Esophagus muscularis mucosa (tissue), 4 donors: ENCODE measurements at places on chromosomes 1 and 21.
A peak's percentile ranks its signal among the peaks of the same experiment; 100 is the strongest.

- no peak for DNase-seq
Measured at GRCh38 chr1:155086856-155087535, 8.4 kb downstream of the EFNA3 start.

- no peak for DNase-seq
Measured at GRCh38 chr1:51669816-51670215, 52.9 kb downstream of the OSBPL9 start.

- DNase-seq: no peak
Measured at GRCh38 chr1:68085752-68086151, 35.3 kb upstream of the DIRAS3 start.

- DNase-seq: no peak
Measured at GRCh38 chr1:38138498-38139233, 92.1 kb upstream of the POU3F1 start.

DNA sequence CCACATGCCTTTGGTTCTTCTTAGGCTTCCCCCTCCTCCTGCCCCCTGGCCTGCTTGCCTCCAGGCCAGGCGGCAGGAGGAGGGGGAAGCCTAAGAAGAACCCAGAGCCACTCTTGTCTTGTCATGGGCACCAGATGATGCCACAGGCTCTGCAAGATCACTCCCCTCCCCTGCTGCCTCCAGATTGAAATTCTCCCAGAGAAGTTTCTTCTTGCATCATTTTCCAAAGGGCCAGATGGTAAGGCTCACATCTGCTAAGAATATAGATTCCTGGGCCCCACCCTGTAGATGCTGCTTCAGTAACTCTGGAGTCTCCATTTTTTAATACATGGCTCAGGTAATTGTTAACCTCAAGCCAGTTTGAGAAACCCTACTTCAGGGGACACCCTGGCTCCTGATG is 60.8 kb downstream of the FAM163A start:
- DNase-seq: no peak

DNA sequence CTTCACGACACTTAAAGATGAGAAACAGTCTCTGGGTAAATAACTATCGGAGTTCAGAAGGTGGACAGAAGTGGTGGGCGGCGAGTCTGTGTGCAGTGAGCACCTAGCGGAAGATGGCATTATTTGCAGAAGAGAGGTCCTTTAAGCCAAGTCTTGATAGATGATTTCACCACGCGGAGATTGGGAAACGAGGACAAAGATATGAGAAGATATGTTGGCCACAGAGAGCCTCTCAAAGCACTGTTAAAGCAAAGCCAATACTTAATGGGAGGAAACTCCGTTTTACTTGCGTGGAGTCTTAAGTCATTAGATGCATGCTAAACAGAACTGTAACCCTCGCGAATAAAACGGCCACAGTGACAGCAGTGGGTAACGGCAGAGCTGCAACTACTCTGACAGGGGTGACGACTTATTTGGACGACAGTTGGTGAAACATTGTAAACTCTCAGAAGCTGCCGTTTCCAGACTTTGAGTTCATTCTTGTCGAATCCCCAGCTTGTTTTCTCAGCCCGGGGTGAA is 577 bp upstream of the CEP350 start:
- DNase-seq: no peak

DNA sequence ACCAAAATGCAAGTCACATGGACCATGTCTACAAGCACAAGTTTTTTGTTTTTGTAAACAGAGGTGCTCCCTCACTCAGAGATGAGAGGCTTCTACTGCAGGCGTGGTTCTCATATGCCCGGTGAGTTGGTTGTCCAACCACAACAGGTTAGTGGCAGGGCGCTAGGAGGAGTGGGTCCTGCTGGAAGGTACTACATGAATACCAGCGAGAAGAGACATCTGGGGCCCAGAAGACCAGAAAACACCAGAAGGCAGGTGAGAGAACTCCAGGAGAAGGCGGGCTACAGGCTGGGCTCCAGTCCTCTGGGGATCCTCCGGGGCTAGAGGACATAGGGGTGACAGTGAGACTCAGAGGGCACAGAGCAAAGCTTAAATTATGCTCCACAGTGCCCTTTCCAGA is 366.5 kb downstream of the MATN1 start:
- DNase-seq: no peak

DNA sequence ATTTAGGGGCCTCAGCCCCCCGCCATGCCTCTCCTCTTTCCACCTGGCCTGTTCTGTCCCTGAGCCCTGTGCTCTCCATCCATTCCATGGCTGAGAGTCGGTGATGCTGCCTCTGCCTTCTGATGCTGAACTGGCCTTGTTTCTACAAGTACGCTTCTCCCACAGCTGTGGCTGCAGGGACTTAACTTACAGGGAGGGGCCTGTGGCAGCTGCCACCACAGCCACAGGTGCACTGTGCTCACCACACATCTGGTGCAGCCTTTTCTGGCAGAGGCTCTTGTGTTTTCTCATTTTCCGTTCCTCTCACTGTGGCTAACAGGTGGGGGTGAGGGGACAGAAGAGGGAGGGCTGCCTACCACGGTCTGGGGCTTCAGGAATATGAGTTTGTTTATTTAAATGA is 4.2 kb downstream of the FMO1 start:
- no peak for DNase-seq

DNA sequence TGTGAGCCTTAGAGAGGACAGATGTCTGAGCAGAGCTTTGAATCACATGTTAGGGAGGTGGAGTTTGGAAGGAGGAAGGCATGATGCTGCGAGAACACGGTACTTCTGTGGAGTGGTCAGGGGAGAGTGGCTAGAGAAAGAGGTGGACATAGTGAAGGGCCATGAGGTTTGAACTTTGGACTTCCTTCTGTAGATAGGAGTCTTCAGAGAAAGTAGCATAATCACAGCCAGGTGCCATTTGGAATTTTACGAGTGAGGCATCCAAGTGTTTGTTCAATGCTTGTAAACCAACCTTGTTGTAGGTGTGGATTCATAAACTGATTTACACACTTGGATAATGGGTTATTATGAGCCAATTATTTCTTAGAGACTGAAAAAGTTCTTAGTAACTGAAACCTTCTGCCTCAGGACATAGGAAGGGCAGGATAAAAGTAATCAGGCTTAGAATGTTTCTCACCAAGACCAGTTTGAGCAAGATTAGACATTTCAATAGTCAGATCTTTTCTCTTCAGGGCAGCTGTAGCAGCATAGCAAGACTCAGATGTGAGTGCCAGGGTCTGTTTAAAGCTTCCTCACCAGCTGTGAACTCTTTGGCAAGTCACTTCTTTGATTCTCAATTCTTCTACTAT is 83.5 kb upstream of the HMCN1 start:
- DNase-seq: no peak

- DNase-seq: no peak
Measured at GRCh38 chr1:46757956-46758528, 39.1 kb upstream of the EFCAB14 start.

- peak; percentile 80 for DNase-seq
Measured at GRCh38 chr1:94350350-94350924, 67.8 kb upstream of the ABCD3 start.

DNA sequence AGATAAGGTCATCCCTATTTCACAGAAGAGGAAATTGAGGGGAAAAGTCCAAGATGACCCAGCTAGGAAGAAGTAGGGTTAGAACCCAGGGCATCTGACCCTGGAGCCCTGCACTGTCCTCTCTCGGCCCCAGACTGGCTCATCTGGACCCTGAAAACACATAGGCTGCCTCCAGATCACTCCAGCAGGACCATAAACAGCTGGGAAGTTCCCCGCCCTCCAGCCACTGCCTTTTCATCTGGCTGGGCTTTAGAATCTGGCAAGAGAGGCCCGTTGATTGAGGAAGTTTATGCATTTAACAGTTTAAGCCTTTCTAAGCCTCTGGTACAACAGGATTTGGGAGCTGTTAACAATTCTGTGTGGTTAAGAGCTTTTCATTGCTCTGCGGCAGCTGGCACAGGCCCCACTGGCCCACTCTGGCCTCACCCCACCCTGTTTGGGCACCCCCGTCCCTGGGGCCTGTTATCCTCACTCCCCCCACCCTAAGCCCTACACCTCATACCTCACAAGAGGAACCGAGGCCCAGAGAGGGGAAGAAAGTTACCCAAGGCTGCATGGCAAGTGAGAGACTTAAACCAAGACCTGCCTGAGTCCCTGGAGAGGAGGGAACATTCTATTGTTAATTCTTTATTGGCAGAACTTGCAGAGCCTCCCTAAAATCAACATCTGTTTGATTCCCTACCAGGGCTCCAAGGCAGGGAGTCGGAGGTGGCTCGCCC is 84.2 kb downstream of the EPHB2 start:
- no peak for DNase-seq

DNA sequence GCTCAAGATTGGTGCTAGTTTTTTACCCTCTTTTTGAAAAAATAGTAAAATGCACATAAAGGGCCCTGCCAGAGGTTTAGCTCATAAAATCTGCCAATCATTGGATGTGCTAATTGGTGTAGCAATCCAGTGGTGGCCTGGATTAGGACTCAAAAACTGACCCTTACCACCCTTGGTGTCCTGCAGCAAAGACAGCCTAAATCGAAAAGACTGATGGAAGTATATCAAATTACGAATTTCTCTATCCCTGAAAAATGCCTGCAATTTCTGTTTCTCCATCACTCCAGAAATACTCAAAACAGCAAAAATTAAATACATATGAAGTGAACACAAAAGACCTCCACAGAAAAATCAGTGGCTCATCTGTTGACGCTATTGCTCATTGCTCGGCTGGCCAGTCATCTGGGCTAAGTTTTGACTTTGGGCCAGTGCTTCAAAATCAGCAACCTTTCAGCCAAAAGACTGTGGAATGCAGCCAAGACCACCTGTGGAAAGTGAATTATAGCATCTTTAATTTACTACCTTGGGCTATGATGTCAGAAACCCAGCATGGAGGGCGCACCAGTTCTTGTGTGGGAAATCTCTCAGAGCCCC is 30.0 kb downstream of the WLS start:
- no peak for DNase-seq

DNA sequence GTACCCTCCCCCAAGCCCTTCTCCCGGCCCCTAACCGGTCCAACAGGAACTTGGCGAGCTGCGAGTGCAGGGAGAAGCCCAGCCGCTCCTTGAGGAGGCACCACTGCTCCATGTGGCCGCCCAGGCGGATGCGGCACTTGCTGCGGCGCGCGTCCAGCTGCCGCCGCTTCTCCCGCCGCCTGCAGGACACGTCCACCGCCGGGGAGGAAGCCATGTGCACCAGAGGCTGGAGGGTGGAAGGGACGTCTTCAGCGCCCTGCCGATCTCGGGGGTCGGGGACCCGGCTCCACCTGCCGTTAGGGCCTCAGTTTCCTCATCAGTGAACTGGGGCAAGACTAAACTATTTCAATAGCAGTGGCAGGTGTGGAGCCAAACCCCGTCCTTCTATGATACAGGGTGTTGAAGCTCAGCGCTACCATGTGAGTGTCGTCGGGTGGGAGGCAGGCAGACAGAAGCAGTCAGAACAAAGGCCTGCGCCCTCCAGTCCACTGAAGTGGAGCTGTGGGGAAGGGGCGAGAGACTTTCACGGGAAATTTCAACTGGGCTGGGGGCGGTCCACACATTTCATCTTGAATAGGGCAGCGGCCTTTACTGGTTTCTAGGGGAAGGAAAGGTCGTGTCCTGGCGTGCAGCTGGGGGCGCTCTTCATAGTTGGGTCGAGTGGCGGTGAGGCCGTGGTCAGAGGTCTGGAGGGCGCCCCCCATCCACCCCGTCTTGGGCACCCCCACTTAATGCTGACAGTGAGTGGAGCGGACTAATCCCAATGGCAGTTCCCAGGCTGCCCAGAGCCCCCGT is 592 bp downstream of the ZNF692 start:
- no peak for DNase-seq

DNA sequence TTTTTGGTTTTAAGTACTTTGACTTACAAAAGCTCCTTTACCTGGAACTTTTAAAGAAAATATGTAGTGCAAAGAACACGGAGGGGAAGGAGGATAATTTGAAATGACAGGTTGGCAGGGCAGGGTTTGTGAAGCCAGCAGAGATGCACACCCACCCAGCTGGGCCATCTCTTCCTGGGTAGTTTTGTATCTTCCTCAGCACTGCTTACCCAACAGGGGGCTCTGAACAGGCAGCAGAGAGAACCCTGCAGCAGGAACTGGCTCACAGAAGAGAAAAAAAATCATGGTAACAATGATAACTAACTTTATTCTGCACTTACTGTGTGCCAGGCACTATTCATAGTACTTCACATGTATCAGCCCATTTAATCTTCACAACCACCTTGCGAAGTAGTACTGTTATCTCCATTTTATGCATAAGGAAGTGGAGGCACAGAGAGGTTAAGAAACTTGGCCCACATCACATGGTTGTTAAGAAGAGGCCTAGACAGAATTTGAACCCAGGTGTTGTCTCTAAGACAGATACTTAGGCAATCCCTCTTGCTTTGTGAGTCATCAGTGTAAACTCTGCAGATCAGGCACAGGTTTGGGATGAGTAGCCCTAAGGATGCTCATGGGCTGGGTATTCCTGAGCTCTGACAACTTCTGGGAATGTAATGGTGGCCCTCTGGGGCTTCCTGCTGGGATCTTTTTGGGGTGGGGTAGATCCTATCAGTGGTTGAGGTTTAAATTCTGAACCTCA is 60.8 kb downstream of the ELK4 start:
- DNase-seq: no peak

GRCh38 chr1:27392096-27392777 is at the start of gene GPR3:
GPR3 (plus strand) TSS chr1:27392622; CDS start chr1:27393799, 1,177 bp downstream.
- peak; percentile 98 for DNase-seq

DNA sequence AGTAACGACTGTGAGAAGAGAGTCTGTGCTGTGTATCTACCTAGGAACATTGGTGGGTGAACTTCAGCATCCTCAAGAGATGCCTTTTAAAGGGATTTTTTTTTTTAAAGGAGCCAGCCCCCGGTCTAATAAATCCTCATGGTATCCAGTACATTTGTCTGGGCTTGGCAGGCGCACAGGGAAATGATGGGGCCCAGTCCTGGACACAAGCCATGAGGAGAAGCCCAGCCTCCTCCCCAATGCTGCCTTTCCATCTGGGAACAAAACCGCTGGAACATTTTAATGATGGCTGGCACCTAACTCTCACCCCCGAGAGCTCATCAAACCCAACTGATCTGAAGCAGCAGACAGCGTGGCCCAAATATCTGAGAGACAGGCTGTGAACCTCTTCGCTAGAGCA is 64.2 kb downstream of the ACOT7 start:
- no peak for DNase-seq

- DNase-seq: no peak
Measured at GRCh38 chr1:54600947-54601721, 22.2 kb downstream of the FAM151A start.

GRCh38 chr1:214463596-214463995 is 87.8 kb downstream of the PTPN14 start:
- no peak for DNase-seq

- DNase-seq: no peak
Measured at GRCh38 chr1:119147661-119148090, 7.2 kb upstream of the WARS2 start.

DNA sequence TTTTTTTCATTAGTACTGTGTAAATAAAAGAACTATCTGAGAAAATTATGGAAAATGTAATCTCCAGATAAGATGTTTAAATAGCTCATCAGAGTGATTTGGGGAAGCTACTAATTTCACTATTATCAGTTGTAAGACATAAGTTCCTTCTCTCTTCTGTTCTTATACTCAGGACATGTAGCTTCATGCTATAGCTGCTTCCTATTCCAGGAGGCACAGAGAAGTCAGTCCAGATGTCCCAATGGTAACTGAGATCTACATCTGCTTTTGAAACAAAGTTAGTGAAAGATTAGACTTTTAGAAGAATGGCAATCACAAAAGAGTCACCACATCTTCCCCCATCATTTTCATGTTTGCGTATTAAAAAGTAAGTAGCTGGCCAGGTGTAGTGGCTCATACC is 5.6 kb downstream of the MAP3K21 start:
- DNase-seq: no peak

- no peak for DNase-seq
Measured at GRCh38 chr1:30809514-30810263, 52.1 kb upstream of the LAPTM5 start.

- no peak for DNase-seq
Measured at GRCh38 chr21:30044447-30045064, 104.8 kb upstream of the GRIK1 start.

- DNase-seq: no peak
Measured at GRCh38 chr21:38254970-38255369, 1.8 kb upstream of the KCNJ15 start.
